Islet precursor cell (in vitro differentiated cells): ENCODE measurements at places on chromosomes 1 and 21.
A peak's percentile ranks its signal among the peaks of the same experiment; 100 is the strongest.

- DNase-seq, result no peak
These were observed 21.3 kb upstream of the PHTF1 start for GRCh38 chr1:113780374-113781146.

DNA sequence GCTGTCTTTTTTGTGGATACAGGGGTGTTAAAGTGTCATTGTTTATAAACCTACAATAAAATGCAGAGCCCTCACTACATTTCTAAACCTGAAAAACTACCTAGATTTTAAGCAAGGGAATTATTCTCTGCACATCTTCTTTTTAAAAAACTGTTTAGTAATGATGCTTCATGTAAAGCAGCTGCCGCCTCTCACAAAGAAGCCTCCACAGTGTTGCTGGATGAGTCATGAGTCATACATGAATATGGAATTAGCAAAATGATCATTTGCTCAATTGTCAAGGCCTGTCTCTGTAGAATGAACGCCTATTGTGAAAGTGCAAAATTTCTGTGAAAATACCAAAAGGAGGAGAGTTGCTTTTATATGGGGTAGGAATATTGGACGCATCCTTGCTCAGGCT is 259.5 kb upstream of the CHRM3 start:
- DNase-seq, result no peak

GRCh38 chr1:112817555-112818373 is 102.6 kb upstream of the PPM1J start:
- no peak for DNase-seq

GRCh38 chr1:55049914-55050278 is 10.5 kb downstream of the PCSK9 start:
- DNase-seq, result no peak

GRCh38 chr1:61253059-61253735 is 170.8 kb downstream of the NFIA start:
- DNase-seq, result no peak

DNA sequence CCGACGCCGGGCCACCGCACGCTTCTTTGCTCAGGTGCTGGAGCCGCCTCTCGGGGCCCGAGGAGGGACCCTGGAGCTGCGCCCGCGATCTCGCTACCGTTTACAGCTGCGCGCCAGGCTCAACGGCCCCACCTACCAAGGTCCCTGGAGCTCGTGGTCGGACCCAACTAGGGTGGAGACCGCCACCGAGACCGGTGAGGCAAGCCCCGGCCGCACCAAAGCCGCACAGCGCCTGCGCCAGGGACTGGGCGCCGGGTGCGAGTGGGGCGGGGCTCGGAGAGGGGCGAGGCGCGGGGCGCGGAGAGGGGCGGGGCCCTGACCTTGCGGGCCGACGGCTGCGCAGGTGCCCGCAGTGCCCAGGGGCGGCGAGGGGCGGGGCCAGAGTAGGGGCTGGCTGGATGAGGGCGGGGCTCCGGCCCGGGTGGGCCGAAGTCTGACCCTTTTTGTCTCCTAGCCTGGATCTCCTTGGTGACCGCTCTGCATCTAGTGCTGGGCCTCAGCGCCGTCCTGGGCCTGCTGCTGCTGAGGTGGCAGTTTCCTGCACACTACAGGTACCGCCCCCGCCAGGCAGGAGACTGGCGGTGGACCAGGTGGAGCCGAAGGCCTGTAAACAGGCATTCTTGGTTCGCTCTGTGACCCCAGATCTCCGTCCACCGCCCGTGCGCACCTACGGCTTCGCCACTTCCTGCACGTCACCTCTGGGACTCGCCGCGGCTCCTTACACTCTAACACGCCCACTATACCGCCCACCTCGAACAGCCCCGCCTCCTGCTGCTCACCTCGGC is 9.8 kb upstream of the CDC20 start:
- DNase-seq, result peak; percentile 98

DNA sequence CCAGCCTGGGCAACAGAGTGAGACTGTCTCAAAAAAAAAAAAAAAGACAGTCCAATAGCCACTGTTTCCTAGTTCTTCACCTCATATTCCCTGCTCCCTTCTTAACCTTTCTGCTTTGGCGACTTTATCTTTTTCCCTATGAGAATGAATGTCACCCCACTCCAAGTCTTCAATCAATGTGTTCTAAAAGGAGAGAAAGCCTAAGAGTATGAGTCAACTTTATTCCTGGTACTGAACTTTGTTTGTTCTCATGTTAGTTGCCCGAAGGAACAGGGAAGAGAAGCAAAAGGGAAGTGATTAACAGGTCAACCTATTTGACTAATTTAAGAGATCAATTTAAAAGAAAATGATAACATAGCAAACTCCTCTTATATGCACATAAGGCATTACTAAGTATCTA is 39.9 kb upstream of the SLC16A1 start:
- DNase-seq, result no peak

DNA sequence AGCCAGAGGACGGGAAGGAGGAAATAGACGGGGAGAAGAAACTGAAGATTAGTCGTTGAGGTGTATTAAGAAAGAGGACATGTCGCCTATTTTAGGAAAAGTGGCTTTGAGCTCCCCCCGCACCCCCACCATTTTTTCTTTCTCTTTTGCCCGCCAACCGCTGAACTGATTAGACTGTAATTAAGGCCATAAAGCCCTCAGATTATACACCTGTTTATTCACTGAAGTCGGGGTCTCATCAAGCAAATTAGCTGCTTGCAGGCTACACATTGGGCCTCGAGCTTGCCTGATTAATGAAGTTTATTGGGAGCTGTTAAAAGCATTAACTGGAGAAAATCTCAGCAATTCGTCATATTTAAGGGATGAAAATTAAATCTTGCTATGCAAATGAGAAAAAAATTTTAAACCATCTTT is 119.4 kb upstream of the RRP15 start:
- no peak for DNase-seq

- DNase-seq, result no peak
These were observed 182.0 kb downstream of the PCP4 start for GRCh38 chr21:40049031-40049930.

GRCh38 chr1:31258581-31258980 is 18.9 kb upstream of the NKAIN1 start:
- DNase-seq, result no peak

DNA sequence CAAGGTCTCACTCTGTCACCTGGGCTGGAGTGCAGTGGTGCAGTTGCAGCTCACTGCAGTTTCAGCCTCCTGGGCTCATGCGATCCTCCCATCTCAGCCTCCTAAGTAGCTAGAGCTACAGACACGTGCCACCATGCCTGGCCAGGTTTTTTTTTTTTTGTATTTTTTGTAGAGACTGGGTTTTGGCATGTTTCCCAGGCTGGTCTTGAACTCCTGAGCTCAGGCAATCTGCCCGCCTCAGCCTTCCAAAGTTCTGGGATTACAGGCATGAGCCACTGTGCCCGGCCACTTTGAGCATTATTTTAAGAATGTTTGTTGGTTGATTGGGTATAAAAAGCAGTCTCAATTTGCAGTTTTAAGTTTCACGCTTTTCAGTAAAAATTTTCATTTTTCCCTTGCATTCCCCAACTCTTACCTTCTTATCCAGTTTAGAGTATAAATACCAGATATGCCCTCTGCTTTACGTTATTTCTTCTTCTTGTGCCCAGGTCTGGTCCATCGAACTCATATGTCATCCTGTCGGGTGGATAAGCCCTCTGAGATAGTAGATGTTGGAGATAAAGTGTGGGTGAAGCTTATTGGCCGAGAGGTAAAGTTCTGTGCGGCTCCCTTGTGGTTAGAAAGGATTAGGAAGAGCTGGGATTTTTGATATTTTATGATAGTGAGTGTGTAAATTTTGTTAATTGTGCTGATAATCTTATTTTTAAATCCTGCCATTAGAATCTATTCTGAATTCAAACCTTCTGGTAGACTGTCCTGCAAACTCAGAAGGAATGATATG is 36.0 kb downstream of the FABP3 start:
- DNase-seq, result no peak

GRCh38 chr1:176885751-176886150 is 278.8 kb downstream of the ASTN1 start:
- DNase-seq, result no peak

GRCh38 chr1:26352338-26352679 is 1.6 kb downstream of the CRYBG2 start:
- no peak for DNase-seq

DNA sequence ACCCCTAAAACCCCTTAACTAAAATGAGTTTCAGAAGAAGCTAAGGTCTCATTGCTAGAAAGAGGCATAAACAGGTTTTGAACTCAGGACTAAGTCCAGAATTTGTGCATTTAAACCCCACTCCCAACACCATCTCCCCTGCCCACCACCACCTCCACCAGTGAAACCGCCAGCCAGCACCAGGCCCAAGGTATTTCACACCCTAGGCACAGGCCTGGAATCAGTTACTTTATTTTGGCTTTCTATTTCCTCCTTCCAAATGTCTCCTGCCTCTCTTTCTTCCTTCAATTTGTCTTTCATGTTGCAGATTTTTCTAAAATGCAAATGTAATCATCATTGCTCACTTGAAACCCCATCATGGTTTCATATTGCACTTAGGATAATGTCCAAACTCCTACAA is 1.9 kb upstream of the IPO13 start:
- DNase-seq, result no peak

GRCh38 chr1:244757091-244757939 is 78.1 kb upstream of the COX20 start:
- no peak for DNase-seq

DNA sequence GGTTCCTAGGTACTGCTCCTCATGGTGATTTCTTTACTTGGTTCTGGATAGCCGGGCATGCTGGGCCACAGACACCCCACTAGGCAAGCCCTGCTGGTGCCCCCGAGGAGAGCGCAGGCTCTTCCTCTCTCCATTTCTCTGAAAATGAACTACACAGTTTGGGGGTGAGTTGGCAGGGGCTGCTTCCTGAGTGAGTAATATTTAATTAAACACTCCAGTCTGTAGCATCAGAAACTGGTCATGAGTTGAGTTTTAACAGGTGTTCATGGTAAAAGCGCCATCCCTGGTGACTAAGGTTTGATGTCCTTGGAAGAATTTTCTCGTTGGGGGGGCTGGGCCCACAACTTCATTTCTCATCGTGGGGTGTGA is 1.7 kb downstream of the SPSB1 start:
- no peak for DNase-seq

- DNase-seq, result no peak
These were observed 33.0 kb downstream of the LRRN2 start for GRCh38 chr1:204652497-204652896.

DNA sequence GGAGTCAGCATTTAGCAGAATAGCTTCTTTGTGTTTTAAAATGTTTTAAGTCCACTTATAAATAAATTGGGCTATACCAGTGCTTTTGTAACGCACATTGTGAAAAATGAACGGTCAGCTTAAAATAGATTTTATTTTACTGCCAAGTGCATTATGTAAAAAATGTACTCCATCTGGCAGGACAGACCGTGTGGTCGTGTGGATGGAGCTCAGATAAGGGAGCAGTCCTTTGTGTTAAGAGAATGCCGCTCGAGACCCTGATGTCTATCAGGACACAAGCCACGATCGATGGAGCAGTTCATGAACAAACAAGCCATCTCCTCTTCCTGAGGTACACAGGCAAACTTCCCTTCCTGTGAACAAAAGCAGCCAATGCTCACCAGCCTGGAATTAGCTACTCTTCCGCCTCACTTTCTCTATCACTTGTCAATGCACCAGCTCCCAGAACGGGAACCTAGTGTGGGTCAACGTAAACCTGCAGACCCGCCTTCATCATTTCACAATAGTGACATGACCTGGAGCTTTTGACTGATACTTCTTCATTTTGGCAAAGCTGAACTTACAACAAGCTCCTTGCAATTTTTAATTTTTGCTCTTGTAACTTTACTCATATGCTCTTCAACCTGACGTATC is 243.5 kb downstream of the TGFB2 start:
- no peak for DNase-seq

DNA sequence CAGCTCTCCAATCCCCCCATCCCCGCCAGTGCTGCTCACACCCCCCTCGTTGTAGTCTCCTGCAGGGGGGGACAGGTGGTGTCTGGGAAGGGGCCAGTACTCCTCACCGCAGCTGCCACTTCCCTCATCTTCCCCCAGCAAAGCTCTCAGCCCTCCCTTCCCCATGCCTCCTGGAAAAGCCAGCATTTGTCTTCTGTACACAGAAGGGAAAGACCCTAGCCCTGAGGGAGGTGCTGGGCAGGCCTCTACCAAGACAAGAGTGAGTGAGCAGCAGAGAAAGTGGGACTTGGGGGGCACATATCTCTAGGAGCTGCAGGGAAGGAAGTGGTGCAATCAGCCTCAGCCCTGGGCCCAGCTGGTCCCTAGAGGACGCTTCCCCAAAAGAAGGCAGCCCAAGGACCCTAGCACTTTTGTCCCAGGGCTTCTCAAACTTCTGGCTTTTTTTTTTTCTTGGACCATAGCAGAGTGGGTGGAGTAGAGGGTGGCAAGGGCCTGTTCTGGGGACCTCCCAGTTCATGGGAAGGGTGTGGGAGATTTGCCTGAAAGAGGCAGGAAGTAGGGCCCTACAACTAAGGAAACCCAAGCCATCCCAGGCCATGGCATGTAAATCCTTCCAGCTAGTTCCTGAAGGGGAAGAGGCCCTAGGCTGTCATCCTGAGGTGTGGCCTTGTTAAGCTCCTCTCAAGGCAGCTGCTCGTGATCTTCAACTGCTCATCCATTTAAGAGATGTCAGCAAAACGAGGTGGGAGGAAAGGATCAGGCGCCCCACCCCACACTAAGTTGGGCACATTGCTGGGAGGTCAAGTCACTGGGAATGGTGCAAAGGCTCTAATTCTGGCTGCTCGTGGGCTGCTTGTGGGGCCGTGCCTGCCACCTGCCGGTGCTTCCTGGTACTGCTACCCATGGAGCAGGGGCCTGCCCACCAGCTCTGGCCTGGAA is 12.6 kb downstream of the ZC3H12A start:
- peak; percentile 88 for DNase-seq

DNA sequence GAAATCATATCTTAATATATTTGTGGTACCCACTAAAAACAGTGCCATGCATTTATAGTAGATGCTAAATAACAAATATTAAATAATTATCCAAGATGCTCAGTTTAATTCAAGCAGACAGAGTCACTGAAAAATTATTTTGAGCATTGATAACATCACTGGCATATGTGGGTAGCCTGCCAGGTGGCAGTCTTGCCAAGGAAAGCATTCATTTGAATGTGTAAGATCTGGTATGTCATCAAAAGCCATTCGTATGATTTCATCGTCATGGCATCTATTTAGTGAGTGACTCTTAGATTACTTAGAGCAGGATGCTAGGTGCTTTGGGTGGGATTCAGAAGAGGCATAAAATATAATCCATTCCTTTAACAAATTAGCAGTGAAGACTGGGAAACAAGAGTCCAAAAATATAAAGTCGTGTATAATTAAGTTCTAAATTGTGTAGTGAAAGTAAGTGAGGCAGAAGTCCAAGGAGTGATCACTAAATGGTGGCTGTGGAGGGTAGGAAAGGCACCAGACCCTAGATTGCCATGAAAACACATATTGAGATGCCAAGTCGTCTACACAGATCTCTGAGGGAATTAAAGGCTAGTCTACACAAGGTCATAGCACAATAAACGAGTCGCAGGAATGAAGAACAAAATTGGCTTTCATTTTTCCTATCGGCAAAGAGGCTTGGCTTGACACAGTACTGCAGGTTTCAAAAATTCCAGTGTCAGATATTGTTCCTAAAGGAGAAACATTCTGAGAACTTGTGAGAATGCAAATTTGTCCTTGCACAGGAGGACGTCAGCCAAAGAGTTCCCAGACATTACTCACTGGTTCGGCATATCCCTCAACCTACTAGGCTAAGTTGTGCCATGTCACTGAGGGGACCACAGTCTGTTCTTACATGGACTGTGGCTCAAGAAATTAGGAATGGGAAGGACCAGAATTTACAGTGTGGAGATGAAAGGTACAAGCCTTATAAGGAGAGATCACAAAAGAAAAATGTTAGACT is 130.8 kb downstream of the LYPLAL1 start:
- DNase-seq, result no peak

GRCh38 chr1:84434081-84434769 is 35.9 kb downstream of the DNASE2B start:
- no peak for DNase-seq

- no peak for DNase-seq
These were observed 31.2 kb downstream of the SLC19A1 start for GRCh38 chr21:45511007-45511406.
